ENCODE measurements at places on chromosomes 2 and 18. TPM values are rescaled to one million over a fixed set of nuclear protein-coding genes. Genes with fewer than 3 reads are reported as not detected.

CLASP1 gene
- 24.8 TPM for total RNA-seq

FARP2 gene
- 22.2 TPM for total RNA-seq

FN1 gene
- total RNA-seq, result 2,780 TPM

DNER gene
- total RNA-seq, result 2.8 TPM

HOXD11 gene
- total RNA-seq, result not detected

MC2R gene
- not detected for total RNA-seq

REG3G gene
- total RNA-seq, result not detected

DYNC2LI1 gene
- total RNA-seq, result 17.9 TPM

REG1B gene
- not detected for total RNA-seq

NFATC1 gene
- total RNA-seq, result 3.1 TPM

KCNG2 gene
- 1.9 TPM for total RNA-seq

CPLX4 gene
- total RNA-seq, result not detected

HRH4 gene
- total RNA-seq, result under 0.01 TPM

GKN1 gene
- total RNA-seq, result not detected

LINC00305 gene
- not detected for total RNA-seq

TBC1D8 gene
- 10.7 TPM for total RNA-seq

TXNL4A gene
- 65.1 TPM for total RNA-seq

SMYD1 gene
- total RNA-seq, result not detected

FOSL2 gene
- total RNA-seq, result 26.6 TPM

FAM237A gene
- total RNA-seq, result not detected

NHEJ1 gene
- 17.5 TPM for total RNA-seq

ACVR1C gene
- total RNA-seq, result 0.43 TPM

ATP6V1C2 gene
- not detected for total RNA-seq

ACVR2A gene
- 29.6 TPM for total RNA-seq

LYG1 gene
- 0.16 TPM for total RNA-seq

NR4A2 gene
- 0.32 TPM for total RNA-seq

STARD6 gene
- 0.17 TPM for total RNA-seq

MAL gene
- total RNA-seq, result 0.17 TPM

HOXD8 gene
- not detected for total RNA-seq

CXCR1 gene
- total RNA-seq, result not detected

ACMSD gene
- not detected for total RNA-seq

C18orf32 gene
- 5.0 TPM for total RNA-seq

TEKT4 gene
- total RNA-seq, result not detected

CEP68 gene
- 12.8 TPM for total RNA-seq

SFXN5 gene
- total RNA-seq, result 9.6 TPM

FSHR gene
- under 0.01 TPM for total RNA-seq

PAIP2B gene
- 0.63 TPM for total RNA-seq

AQP12A gene
- total RNA-seq, result not detected

GPAT2 gene
- 1.0 TPM for total RNA-seq

SPEG gene
- total RNA-seq, result 7.8 TPM

C2orf76 gene
- 11.7 TPM for total RNA-seq

Data from bronchial smooth muscle cell (primary cell).